ENCODE measurements at places on chromosomes 6 and 20.

- no peak for DNase-seq
These were observed 35.3 kb upstream of the MYBL2 start for GRCh38 chr20:43631598-43631997.

- no peak for DNase-seq
These were observed 137.8 kb downstream of the SOD2 start for GRCh38 chr6:159555082-159555875.

GRCh38 chr6:144659202-144660182 lies 374.4 kb downstream of the UTRN start:
- no peak for DNase-seq

- no peak for DNase-seq
These were observed 159.8 kb downstream of the NRN1 start for GRCh38 chr6:5846889-5847288.

DNA sequence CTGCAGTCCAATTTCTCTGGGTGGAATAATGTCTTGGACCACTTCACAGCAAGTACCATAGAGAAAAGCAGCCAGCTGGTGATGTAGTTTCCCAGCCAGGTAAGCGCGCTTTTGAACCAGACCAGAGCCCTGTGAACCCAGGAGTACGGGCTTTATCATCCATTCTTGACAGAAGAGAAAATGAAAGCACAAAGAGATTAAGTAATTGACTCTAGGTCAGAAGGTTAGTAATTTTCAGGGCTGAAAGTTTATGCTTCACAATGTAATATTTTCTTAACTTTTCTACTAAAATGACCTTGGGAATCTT lies 7.1 kb upstream of the UST start:
- DNase-seq = no peak

DNA sequence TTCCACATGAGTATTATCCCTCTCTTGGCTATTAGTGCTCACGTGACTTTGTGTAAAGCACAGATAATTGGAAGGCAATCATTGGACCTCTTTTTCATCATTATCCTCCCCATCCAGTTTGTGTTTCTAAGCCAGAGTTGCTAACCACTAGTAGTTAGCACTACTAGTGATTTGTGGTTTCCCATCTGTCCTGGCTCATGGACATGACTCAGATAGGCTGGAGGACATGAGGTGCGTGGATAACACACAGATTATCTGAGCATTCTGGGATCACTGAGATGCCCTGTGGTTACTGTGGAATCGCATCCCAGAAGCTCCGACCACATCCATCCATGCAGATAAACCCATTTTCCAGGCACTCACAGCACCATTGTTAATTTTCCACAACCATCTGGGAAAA lies 123.8 kb upstream of the NAA20 start:
- no peak for DNase-seq

DNA sequence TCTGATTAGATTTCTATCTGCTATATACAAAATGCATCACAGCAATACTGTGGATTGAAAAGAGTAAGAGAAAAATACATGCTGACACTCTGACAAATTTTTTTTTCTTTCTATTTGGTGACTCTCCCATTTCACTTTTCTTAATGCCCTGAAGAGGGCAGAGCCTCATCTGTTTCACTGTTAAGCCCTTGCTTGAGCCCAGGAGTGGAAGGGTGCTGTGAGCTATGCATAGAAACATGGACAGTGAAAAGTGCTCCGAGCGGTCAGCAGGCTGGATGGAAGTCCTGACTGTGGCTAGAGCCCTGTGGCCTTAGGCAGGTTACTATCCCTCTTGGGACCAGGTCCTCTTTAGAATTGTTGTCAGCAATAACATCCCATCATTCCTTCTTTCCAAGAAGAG lies 17.4 kb upstream of the CSE1L start:
- no peak for DNase-seq

DNA sequence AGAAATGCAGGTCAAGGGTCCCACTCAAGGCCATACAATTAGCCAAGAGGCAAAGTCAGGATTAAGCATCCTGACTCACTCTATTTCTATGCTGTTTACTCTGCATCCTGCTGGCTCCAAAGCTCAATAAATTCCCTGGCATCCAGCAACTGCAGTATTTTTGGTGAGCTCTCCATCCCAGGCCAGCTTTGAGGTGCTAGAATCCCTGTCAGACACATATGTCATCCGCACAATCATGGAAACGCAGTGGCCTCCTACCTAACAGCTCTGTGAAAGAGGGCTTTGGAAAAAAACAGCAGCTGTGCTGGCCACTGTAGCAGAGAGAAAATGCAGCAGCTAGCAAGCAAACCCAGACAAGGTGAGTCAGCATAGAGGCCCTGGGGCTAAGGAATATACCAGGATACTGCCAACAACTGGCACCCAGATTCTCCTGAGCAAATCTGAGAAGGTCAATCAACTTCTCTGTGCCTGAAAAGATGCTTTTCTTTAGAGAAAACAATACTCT lies 58.4 kb downstream of the ANKEF1 start:
- no peak for DNase-seq

DNA sequence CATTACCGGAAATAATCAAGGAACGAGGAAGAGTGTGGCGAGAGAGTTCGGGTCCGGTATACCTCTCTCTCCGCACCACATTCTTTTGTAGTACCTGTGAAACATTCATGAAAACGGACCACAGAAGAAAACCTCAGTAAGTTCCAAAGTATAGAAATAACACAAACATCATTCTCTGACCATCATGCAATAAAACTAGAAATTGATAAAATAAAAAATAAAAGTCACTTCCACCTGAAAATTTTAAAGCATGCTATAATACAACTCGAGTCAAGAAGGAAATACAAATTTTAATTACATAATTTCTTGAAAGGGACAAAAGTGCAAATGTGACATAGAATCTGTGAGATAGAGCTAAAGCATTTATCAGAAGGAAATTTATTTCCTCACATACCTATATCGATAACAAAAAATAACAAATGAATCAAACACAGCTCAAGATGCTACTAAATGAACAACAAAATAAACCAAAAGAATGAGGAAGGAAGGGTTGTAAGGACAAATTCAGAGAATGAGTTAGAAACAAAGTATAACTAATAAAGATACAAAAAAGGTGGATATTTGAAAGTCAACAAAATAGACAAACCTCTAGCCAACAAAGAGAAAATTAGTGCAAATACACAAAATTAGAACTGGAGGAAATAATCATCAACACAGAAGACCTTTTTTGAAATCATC lies 84.2 kb downstream of the TRIM27 start:
- no peak for DNase-seq

DNA sequence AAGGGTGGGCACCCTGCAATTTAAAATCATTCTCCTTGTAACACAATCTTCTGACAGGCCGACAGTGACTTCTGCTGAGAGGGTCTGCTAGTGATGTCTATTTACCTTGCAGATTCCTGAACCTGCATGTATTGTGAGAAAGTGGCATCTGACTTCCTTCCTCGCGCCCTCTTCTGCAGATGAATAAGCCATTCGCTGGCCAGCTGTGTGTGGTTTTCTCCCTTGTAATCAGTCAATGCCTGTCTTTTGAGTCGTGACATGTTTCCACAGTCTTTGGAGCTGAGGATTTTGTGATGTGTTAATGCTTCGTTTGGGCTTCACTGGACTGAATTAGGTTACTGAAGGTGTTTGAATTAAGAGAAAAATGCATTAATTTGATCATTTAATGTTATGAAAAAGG lies 125.3 kb downstream of the GRM1 start:
- no peak for DNase-seq

- DNase-seq = no peak
These were observed 414.8 kb upstream of the CDH4 start for GRCh38 chr20:60837173-60837770.

DNA sequence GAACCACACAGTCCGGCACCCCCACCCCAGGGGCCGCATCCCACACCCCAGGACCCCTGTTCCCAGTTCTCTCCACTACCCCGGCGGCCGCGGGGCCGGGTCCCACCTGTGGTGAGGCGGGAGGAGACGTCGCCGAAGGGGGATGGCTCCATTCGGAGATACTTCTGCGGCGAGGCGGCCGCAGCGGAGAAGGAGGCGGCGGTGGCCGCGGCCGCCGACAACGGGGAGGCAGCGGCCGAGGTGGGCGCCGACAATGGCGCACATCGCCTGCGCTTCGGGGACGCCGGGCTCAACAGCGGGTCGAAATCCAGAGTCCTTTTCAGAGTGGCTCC lies 723 bp downstream of the AKIRIN2 start:
- no peak for DNase-seq

- no peak for DNase-seq
These were observed 917 bp downstream of the C6orf120 start for GRCh38 chr6:169702840-169703246.

- DNase-seq = no peak
These were observed 82.7 kb downstream of the LYRM2 start for GRCh38 chr6:89555806-89556205.

GRCh38 chr6:41122373-41122772 lies 31.8 kb downstream of the TREML1 start:
- no peak for DNase-seq

DNA sequence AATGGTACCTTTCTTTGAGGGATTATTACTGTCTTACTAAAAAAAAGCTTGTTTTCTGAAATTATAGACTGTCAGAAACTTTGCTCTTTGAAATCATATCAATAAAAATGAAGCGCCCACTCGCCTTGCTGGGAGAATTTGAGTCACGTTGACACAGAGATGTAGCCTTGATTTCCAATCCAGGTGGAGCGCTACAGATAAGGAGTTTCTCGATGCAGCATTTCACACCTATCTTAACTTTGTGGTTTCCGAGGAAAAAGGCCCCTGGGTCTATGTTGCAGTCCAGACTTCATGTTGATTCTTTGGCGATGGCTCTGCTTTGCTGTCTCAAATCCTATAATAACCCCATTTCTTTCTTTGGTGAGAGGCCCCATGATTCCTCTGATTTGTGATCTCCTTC lies 158.1 kb upstream of the ARG1 start:
- no peak for DNase-seq

DNA sequence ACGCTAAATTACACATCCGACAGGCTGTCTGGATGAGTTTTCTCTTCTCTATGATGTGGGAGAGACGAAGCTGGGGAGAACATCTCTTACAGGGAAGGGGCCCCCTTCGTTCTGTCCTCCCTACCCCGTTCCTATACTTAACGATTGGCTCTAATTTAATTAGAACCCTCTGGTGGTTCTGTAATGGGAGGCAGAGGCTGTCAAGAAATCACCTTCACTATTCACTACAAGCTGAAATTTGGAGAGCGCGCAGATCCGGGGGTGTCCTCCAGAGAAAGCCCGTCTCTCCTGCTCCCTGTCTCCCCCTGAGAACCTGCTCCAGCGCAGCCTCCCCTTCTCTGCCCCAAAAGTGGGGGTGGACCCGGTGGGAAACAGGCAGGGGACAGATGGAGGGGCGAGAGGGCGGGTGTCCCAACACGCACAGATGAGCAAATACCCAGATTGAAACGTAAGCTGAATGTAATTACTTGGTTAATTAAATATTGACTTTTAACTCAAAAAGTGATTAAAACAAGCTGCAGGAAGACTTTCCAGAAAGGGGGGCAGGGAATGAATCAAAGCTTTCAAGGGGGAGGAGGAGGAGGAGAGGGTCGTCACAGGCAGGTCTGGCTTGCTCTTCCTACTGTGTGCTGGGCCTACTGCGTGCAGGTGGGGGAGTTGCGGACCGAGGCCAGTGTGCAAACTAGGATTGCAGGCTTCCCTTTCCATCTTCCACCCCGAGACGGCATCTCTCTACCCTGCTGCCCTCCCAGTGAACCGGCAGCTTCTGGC lies 1.3 kb downstream of the SULF2 start:
- DNase-seq = no peak

- no peak for DNase-seq
These were observed 234.1 kb downstream of the CDH26 start for GRCh38 chr20:60192326-60192725.

DNA sequence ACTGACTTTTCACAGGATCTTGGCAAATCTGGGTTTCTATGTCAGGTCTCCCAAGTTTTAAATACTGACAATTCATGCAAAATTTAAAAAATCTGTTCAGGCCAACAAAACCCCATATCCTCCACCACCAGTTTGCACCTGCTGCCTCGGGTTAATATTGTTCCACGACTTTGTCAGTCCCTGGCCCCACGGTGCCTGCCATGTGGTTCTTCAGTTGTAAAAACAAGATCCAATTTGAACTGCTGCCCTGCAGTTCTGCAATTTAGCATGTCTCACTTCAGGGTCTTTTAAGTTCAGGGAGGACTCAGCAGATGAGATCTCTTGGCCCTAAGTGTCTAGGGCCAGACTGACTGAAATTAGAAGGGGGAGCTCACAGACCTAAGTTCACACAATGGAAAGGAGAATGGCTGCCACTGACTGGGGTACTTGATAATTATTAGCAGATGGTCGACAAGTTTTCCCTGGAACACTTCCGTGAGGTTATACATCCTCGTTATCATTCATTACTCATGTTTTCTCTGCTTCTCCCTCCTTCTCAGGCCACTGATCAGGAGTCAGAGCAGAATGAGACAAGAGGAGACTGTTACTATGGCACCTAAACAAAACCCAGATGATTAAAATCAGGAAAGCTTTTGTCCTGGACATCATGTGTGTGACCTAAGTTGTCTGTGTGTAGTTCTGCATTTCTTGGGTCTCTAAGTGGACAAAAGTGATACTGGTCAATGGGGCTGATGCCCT lies 223.6 kb downstream of the KIF16B start:
- no peak for DNase-seq

DNA sequence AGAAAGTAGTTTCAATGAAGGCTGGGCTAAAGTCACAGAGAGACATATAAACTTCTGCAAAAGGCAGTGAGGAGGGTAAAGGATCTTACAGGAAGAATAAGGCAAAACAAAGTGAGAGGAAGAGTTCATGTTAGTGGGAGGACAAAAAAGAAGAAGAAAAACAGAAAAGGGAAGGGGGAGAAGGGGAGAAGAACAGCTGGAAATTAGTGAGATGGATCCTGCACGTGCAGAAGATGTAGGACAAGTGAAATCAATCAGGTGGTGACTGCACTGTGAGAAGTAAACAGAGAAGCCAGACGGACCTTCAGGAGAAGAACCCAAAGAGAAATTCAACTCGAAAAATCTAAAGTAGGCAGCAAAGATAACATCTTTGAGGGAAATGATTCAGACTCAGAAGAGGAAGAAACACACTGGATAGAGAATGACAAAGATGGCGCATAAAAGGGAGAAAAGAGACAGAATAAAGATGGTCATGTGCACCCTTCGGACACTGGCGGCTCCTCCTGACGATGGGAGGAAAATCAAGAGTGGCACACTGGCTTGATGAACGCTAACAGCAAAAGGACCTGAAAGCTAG lies 105.9 kb downstream of the MYB start:
- no peak for DNase-seq

DNA sequence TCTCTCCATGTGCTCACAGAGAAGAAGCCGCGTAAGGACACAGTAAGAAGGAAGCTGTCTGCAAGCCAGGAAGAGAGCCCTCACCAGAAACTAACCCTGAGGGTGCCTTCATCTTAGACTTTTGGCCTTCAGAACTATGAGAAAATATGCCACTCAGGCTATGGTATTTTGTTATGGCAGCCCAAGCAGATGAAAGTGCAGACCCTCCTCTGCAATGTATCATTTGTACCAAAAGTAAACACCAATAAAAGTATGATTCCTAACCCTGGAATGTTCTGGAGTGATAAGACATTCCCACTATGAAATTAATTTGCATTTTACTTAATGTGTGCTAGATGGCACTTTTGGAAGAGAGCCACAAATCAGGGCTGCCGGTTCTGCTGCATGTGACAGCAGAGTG lies 594.3 kb downstream of the UTRN start:
- no peak for DNase-seq
